CD4-positive, alpha-beta T cell treated with Interleukin-10 for 1 hour (primary cell): ENCODE measurements at places on chromosomes 16 and 17.

GRCh38 chr17:42273474-42274252 lies 2.5 kb downstream of the STAT5B start:
- peak; percentile 51 for DNase-seq

DNA sequence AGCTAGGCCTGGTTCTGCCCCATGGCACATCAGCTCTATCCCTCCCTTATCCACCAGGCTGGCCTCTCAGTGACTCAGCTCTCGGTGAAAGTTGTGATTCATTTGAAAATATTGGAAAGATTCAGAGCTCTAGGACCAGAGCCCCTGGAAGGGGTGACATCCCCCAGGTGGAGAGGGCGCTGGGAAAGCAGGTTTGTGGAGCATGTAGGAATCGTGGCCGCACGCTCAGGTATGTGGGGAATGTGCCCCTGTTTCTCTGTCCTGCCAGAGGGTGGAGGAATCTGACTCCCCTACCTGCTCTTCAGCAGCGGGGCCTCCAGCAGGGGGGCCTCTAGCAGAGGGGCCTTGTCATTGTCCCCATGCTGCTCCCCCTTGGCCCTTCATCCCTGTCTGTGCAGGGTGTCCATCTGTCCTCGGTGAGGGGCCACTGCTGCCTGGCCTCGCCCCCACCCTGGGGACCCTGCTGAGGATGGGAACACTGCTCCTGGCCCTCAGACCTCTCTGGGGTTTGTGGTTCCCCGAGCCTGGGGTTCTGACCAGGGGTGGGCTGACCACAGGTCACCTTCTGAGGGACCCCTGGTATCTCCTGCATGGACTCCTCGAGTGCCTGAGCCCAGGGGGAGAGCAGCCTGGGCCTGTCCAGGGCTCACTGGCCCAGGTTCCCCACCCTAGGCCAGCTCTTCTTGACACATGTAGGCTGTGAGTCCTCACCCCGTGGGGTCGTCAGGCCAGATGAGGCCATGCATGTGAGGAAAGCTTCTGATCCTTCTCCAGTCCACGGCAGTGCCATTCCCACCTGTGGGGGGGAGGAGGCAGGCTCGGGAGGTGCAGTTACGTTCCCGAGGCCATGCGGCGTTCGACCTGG lies 47.5 kb downstream of the NT5M start:
- no peak for DNase-seq

DNA sequence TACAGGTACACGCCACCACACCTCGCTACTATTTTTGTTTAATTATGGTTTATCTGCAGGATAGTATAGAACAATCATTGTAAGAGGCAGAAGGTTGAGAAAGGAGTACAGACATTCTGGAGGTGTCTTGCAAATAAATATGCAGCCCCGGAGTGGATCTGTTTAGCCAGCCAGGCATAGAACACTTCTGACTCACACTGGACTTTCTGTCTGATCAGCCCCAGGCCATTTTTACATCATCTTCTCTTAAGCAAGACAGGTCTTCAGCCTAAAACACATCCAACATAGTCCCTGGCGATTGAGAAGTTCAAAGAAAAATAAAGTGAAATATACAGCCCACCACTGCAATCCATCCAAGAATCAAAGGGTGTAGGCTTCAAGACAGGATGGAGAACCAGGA lies 81.4 kb downstream of the XYLT1 start:
- DNase-seq = no peak

DNA sequence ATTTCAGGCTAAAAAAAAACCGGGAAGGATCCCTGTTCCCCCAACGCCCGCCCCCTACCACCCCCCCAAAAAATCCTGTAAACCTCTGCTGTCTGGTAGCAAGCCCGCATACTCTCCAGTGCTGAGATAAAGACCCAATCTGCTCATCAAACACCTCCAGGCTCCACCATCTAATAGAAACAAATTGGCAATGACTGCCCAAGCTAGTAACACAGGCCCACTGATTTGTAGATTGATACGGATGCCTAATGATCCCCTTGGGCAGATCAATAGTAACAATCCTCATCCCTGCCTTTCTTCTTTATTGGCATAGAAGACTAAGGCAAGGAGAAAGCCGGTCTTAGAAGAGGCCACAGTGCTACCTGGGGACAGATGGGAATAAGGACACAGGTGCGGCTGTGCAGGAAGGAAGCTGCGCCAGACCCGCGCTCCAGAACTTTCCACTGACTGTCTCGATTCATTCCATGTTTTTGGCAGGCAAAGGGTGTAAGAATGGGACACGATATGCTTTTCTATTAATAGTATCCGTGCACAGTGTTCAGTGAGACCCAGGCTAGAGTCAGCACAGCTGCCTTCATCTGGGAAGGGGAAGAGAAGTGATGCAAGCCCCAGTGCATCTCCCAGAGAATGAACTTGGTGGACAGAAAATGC lies 407.6 kb upstream of the PSMD7 start:
- DNase-seq = no peak

DNA sequence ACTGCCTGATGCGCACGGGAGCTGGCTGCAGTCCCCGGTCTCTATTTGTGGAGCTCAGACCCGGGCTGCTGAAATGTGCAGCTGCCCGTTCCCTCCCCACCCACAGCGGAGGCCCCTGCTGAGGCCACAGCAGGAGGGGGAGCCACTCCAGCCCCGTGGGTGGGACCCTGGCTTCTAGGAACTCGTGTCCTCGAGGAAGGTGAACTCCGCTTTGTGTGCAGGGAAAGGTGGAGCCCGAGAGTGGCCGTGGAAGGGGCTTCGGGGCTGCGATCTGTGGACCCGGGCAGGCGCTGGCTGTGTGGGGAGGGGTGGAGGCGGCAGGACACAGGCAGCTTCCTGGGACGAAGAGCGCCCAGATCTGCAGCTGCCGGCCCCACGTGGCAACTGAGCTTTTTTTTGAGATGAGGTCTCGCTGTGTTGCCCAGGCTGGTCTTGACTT lies 2.9 kb downstream of the CCDC154 start:
- DNase-seq = no peak

- no peak for DNase-seq
Measured at GRCh38 chr16:72749091-72749490, 298.8 kb downstream of the ZFHX3 start.
